Cerebellar nuclear complex (tissue), 1 donor: ENCODE measurements at places on chromosomes 12 and 14.

DNA sequence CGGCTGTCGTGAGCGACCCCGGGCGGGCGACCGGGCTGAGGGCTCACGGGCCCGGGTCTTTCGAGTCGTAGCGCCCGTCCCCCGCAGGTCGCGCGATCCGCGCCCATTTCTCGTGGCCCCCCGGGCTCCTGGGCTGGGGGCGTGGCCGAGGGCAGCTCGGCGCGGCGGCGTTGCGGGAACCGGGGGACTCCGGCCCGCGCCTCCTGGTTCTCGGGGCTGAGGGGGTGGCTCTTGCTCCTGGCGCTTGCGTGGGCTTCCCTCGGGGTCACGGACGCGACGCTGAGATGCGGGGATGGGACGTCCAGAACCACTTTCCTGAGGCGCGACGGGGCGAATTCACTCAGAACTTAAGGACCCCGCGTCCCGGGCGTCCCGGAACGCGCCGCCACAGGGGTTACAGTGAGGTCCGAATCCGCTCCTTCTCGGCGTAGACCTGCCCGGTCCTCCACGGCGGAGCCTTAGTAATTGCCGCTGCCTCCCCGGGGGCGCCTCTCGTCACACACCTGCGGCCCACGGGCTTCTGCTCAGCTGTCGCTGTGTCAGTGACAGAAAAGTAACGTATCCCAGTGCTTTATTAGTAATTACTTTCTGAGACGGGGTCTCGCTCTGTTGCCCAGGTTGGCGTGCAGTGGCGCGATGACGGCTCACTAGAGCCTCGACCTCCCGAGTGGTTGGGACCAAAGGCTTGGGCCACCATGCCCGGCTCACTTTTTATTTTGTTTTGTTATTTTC lies 606 bp downstream of the EP400 start:
- DNase-seq, result no peak

GRCh38 chr12:97016163-97016562 lies 109.1 kb downstream of the NEDD1 start:
- no peak for DNase-seq

DNA sequence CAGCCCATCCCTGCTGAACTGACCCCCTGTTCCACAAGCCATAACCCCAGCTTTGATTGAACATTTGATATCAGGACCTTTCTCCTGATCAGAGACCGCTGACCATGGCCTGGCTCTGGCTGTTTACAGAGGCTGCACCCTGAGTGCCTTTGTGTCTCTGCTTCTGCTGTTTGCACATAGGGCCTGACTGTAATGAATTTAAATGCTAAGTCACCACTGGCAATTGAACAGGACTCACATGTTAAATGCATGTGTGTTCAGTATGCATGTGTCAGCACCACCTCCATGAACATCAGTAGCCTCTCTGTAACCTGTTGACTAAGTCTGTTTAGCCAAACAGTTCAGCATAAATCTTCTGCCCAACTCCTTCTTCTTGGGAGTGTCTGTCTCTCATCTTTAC lies 690.3 kb downstream of the TMEM121 start:
- DNase-seq, result no peak

GRCh38 chr12:102478405-102479098 lies 1.8 kb downstream of the IGF1 start:
- DNase-seq, result no peak

DNA sequence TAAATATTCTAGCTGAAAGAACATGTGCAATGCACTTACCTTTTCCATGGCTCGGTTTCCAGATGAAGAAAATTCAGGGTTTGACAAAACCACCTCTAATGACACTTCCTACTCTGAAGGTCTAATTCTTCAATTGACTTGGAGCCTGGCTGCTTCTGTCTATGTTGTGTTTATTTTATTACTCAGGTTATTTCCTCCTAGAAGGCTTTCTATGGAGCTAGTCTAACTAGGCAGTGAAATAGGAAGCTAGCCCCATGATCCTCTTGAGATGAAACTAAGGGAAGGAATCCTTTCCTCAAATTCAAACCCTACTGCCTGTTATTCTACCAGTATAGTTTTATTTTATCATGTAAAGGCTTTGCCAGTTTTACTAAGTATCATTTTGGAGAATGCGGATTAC lies 20.9 kb upstream of the IFNG-AS1 start:
- DNase-seq, result no peak

DNA sequence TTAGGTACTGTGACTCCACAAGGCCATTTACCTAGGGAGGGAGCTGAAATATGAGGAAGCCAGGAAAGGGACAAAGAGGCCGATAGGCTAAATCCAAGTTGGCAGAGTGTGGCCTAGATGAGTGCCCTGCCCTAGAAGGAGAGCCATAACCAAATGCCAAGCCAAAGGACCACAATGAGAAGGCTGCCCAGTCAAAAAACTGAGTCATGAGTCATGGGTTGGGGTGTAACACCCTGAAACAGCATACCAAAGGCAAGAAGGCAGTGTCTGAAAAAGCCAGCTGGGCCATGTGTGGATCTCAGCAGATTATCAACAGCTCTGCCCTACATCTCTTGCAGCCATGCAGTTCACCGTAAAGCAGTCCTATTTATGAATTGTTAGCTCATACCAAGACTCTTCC lies 171.7 kb downstream of the PHLDA1 start:
- no peak for DNase-seq

- no peak for DNase-seq
These were observed 26.1 kb upstream of the UBC start for GRCh38 chr12:124940393-124941169.

- no peak for DNase-seq
These were observed 77.5 kb downstream of the FAR2 start for GRCh38 chr12:29226616-29227015.

- no peak for DNase-seq
These were observed 149.6 kb downstream of the PLXNC1 start for GRCh38 chr12:94297876-94298505.

DNA sequence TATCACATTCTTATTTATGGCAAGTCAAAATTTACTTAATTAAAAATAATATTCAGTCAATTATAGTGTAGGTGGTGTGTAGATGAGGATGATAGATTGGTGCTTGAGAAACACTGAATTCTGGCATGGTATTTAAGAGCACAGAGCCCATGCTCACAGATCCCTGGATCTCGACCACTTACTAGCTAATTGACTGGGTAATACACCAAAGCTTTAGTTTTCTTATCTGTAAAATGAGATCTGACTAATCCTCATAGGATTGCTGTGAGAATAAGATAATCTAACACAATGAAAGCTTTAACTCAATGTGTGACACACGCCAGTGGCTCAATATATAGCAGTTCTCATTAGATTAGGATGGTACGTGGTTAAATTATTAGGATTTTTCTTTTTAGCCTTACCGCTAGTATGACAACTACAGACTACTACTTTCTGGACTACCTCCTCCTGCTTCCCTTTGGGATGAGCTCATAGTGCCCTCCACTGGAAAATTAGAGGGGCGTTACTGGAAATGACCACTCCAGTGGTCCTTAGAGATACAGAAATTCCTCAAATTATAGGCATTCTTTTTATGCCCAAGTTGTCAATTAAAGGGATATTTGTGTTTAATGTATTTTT lies 482.8 kb upstream of the TBX3 start:
- DNase-seq, result no peak

- DNase-seq, result no peak
These were observed 16.9 kb downstream of the PLEKHG7 start for GRCh38 chr12:92719674-92720073.

GRCh38 chr14:50659327-50659974 lies 8.7 kb downstream of the SAV1 start:
- no peak for DNase-seq
